GM20000 (cell line): ENCODE measurements at places on chromosomes 5 and 9.
A peak's percentile ranks its signal among the peaks of the same experiment; 100 is the strongest.

DNA sequence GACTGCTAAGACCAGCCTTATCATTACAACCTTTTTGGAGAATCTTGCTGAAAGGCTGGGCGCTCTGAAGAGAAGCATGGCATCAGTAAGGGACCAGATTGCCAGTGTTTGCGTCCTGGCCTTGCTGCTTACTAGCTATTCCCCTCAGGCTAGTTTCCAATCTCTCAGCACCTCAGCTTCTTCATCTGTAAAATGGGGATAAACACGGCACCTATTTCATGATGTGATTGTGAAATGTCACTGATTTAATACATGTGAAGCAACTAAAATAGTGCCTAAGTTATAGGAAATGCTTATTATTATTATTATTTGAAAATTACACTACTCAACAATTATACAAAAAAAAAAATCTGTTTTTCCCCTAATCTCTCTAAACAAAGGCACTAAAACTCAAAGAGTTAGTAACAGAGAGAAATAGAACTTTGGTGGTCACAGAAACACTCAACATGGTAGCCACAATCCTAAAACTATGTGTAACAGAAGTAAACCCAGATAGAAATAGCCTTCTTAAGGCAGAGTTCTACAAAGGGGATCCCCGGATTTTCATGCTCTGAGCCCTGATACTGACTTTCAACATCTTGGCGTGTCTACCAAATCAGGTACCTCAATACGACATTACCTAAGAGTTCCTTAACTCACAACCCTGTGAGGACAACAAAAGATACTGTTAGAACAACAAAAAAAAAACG, 62.0 kb downstream of the ENC1 start:
- peak; percentile 52 for DNase-seq

GRCh38 chr5:10536931-10537579, 26.8 kb upstream of the ANKRD33B start:
- DNase-seq: peak; percentile 51

DNA sequence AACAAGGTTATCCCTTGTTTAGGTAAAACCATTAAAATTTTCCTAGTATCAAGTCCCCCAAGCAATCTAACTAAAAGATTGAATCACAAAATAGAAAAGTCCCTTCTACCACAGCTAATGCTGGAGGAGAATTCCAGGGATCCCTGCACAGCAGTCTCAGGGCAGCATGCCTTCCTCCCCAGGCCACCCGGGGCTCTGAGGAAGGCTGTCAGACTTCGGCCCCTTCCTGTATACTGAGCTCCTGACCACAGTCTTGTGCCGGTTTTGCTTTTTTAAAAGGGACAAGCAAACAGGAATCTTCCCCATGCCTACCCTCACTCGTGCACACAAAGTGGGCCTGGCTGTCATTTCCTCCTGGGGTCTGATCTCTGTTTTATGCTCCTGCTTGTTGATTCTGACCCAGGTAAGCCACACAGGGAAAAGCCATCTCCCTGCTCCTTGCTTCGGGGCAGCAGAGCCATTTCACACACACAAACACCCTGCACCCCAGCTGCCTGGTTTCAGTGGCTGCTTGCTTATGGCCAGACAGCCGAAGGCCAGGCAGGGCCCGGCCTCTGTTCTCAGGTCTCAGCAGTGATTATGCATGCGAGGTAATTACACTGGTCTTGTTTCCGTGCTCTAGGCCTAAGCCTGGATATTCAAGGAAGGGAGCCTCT, 211.9 kb downstream of the NXNL2 start:
- no peak for DNase-seq

GRCh38 chr5:52481851-52482250, 305.9 kb upstream of the ITGA1 start:
- DNase-seq: no peak

DNA sequence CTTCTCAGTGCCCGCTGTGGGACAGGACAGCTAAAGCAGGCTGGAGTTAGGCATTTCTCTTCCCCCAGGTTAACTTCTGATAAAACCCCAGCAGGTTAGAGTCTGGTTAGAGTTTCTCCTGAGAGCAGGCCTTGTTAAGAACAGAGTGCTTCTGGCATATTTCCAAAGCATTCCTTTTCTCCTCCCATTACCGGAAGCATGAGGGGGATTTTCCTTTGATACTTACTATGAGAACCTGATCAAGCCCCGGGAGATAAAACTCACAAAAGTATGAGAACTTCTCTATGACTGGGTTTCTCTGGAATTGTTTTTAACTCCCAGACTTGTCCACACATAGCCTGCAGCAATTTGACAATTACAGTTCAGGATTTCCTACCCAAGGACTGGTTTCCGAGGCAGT, 77.4 kb upstream of the MAST4 start:
- DNase-seq: no peak
